ENCODE measurements at places on chromosomes 3 and 15.

- no peak for DNase-seq
Measured at GRCh38 chr15:41783296-41783695, 9.0 kb downstream of the MAPKBP1 start.

- DNase-seq: no peak
Measured at GRCh38 chr3:160763073-160763472, 7.0 kb downstream of the PPM1L start.

DNA sequence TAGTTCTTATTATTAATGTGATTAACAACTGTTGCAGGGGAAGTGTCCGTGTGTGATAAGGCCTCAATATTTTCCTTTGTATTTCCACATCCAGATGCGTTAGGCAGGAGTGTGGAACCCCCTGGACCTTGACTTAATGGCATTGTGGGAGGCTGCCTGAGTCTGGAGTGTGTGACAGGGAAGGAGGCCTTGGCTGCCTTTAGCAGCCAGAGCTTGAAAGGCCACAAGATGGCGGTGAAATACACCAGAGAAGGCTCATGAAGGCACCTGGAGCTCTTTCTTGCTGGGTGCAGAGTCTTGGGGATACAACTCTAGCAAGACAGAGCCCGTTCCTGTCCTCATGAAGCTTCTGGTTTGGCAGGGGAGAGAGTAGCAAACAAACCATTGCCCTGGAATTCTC lies 36.9 kb downstream of the POLR2M start:
- no peak for DNase-seq

DNA sequence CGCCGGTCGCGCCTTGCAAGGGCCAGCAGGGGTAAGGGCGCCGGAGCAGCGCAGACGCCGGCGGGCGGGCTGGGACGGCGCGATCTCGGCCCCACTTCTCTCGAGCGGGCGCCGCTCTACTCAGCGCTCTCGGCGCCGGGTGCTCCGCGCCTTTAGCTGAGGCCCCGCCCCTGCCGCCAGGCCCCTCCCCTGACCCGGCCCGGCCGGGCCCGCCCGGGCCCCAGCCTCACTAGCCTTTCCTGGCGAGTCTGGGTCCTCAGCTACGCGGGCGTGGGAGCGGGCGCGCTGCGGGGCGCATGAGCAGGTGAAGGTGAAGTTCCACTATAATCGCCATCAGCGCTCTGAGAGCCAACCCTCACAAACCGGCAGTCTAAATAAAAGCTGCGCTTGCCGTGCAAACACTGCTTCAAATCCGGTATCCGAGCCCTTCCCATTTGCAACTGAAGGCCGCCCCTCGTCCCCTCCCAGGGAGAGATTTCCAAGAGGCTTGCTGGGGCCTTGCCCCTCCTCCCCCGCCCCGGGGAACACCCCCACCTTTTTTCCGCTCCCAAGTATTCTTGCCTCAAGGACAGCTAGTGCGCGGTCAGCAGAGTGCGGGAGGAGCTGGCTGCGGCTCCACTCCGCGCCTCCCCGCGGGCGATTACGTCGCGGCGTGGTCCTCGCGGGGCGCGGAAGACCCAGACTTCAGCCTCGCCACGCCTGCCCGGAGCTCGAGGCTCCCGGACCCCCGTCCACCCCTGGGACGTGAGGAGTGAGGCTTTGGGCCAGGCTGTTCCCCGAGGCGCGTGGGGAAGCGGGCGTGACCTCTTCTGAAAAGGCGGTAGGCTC lies at the start of gene RPP25:
Gene RPP25 (minus strand): TSS at position 125 of the 828 bp plus-strand sequence. CDS start 189 bp downstream, outside the sequence.
- peak; percentile 66 for DNase-seq

DNA sequence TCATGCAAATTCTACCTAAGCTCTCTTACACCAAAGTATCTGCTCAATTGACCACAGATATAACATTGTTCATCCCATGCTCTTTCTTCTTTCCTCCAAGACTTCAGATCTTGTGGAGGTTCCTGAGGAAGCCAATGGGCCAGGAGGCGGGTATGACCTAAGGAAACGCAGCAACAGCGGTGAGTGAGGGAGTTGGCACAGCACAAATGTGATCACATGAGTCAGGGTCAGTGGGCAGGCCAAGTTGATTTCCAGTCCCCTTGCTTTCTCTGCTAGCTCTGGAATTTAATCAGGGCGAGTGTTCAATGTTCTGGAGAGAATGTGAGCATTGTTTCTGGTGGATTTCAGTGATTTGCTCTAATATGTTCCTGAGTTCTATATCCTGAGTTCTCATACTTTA lies 112.7 kb downstream of the STAC start:
- no peak for DNase-seq

DNA sequence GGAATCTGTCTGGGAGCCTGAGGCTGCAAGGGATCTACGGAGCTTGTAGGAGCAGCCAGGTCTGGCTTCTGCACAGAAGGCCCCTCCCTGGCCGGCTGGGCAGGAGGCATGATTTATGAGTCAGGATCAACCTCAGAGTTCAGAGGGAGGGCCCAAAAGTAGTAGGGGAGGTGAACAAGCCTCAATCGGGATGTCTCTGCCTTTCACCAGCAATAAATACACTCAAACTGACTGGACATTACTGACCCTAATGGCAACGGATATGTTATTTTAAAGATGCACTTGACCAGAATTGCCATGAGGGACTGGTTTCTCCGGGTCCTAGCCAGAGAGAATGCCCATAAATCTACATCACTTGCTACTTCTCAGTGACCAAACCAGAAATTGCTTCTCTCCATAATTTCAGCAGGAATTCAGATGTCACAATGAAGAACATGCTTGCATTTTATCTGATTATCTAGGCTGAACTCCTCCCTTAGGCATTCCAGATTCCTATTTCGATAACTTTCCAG lies 109.6 kb upstream of the LMOD3 start:
- DNase-seq: no peak

- no peak for DNase-seq
Measured at GRCh38 chr15:63461230-63461985, 43.0 kb upstream of the USP3 start.

DNA sequence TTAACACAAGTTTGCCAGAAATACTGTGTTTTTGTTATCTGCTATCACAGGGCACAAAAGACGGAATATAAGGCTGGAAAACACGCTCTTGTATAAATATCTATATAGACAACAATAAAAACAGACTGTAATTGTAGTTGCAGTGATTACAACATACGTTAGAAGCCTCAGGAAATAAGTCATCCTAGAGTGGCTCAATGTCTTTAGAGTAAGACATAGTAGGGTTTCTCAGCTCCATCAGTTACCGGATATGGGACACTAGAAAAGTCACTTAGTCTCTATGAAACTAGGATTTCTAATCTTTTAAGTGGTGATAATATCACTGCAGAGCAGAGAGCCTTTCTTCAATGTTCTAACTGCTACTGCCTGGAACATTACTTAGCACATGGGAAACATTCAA lies 208.8 kb downstream of the STAG1 start:
- no peak for DNase-seq

DNA sequence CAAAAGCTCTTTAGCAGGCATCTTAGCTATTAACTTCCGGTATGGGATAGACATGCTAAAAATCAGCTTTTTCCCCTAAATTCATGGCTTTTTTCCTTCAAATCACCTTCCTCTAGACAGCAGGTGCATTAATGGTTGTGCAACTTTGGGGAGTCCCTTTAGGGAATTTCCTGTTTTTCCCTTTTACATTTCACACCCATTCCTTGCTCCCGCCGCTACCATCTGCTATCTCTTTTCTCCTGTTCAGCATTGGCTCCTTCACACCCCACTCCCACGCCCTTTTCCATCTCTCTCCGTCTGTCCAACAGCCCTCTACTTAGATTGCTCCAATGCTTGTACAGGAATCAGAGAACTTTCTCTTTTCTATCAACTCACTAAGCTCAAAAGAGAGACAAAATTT lies 43.4 kb downstream of the FEZF2 start:
- no peak for DNase-seq

DNA sequence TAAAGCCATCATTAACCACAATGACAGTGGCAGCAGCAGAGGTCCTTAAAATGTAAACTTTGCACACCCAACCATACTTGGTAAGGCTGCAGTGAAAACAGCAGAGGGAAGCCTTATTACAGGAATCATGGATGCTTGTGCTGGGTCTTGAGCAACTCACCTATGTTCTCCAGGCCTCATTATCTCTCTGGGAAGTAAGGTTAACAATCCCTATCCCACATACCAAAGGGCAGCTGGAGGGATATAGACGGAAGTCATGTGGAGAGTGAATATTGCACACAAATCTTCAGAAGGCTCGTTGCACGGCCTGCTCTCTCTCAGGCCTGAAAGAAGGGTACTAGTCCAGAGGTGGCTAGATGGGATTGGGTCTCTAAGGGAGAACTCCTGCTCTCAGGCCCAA lies 25.8 kb upstream of the CELF6 start:
- no peak for DNase-seq

- DNase-seq: no peak
Measured at GRCh38 chr15:31177951-31178350, 76.4 kb upstream of the TRPM1 start.

GRCh38 chr3:12557473-12558100 lies 700 bp downstream of the MKRN2 start:
- DNase-seq: no peak

DNA sequence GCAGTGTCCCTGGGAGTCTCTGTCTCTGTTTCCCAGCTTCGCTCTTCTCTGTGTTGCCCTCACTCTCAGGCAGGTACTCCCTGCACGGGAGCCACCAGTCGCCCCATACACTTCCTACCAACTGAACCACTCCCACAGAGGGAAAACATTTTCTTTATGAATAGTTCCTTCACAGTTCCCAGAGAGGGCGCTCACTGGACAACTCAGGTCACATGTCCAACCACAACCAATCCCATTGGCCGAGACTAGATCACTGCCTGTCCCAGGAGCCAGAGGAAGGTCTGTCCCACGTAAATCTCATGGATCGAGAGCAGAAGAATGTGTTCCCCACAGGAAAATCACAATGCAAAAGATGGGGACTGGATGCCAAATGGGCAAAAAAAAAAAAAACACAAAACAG lies 26.1 kb downstream of the GRK7 start:
- DNase-seq: no peak

DNA sequence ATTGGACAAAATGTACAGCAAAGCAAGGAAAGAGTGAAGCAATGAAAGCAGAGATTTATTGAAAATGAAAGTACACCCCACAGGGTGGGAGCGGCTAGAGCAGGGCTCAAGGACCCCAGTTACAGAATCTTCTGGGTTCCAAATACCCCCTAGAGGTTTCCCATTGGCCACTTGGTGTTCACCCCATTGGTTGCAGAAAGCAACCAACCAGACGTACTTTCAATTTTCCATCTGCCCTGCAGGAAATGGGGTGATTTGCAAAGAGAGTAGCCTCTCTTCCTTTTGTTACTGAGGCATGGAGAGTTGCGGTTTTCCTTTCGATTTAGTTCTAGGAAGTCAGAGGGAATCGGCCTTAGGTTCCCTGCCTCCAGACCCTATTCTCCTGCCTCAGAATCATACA lies 2.4 kb downstream of the PML start:
- no peak for DNase-seq

All from stimulated activated naive CD4-positive, alpha-beta T cell treated with Interleukin-2 at 50 U/mL for 16 hours (primary cell).